ENCODE measurements at places on chromosomes 13 and 19.

GRCh38 chr13:112686364-112686763 lies 3.5 kb upstream of the ATP11A start:
- no peak for DNase-seq

DNA sequence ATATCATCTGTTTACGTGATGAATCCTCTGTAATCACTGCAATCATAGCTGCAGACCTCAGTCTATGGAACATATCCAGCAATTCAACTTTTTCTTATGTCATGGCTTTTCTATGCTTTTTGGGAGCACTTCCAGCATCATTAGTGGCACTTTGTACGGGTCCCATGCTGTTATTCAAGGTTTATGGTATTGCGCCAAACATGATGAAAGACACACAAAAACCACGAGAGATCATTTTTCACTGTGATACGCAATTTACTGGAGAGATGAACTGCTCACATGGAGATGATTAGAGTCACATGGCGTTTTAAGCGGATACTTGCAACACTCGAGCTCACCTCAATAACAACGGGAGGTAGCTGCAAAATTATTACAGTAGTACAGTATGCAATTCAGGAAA lies 2101.7 kb upstream of the PCDH20 start:
- DNase-seq, result no peak

DNA sequence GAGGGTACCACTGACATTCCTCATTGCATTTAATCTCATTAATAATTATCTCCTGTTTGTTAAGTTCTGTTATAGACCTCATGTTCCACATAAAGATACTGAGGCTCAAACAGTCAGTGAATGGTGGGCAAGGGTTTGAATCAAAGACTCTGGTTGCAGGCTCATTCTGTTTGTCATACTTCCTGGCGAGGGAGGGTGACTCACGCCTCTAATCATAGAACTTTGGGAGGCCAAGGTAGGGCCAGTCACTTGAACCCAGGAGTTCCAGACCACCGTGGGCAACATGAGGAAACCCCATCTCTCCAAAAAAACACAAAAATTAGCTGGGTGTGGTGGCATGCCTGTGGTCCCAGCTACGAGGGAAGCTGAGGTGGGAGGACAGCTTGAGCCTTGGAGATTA lies 220.7 kb upstream of the MIR17HG start:
- DNase-seq, result no peak

DNA sequence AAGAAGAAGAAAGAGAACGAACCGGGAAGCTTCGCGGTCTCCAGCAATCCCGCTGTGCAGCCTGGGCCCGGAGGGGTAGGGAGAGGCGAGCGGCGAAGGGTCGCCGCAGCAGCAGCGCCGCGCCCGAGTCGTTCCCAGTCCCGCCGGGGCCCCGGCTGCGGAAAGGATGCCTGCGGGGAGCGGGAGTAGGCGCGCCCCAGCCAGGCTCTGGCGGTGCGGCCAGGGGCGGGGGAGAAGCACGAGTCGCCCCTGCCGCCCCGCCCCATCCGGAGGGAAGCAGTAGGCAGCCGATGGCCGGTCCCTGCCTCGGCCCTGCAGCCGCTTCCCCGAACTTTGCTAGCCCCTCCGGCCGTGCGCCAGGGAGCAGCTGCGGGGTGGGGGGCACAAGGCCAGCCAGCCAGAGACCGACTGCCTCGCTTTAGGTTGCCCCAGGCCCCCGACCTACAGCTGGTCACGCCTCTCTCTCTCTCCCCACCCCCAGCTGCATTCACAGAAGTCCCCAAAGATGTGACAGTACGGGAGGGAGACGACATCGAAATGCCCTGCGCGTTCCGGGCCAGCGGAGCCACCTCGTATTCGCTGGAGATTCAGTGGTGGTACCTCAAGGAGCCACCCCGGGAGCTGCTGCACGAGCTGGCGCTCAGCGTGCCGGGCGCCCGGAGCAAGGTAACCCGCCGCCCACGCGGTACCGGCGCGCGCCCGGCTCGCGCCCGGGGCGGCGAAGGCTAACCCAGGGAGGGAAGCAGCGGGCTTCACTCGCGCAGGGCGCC lies 1.1 kb downstream of the VSTM2B start:
- no peak for DNase-seq

DNA sequence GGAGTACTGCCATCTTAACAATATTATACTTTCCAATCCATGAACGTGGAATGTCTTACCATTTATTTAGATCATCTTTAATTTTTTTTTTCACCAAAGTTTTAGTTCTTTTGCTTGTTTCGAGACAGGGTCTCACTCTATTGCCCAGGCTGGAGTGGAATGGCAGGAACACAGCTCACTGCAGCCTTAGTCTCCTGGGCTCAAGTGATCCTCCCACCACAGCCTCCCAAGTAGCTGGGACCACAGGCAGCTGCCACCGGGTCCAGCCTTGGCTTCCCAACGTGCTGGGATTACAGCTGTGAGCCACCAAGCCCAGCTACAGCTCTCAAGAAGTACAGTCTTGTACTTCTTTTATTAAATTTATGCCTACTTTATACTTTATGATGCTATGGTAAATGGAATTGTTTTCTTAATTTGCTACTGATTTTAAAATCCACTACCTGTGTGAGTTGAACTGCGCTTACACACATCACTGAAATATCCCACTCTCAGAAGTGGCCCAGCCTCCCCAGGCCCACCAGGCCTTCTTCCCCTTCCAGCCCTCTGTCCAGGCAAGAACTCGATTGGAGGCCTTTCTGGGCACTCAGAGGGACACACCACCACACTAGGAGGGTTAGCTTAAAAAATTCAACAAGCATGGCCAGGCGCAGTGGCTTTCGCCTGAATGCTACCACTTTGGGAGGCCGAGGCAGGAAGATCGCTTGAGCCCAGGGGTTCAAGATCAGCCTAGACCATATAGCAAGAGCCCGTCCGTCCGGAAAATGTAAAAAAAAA lies 1.0 kb upstream of the PGLS start:
- DNase-seq, result no peak

GRCh38 chr13:42021851-42022250 lies 26.6 kb upstream of the DGKH start:
- no peak for DNase-seq

DNA sequence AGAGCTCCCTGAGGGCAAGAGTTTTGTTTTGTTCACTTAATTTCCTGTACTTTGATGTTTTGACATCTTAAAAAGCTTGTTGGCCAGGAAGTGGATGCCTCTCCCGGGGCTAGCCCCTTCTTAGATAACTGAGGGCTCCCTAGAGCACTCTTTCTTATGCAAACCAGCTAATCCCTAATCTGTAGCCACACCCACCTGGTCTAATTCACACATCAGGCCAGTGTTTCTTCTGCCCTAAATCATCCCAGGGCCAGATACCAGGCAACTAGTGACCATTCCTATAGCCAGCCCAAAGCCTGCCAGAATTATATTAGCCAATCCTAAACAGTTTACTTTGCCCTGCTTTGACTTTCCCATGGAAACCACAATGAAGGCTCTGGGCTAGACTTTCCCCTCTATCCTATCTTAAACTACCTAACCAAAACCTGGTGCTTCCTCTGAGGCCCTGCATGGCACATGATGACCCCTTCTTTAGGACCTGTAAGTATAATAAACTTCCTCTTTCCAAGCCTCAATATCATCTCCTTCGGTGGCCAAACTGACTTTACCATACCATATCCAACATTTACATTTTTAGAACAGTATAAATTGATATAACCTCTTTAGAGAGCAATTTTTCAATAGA lies 24.8 kb downstream of the WBP4 start:
- no peak for DNase-seq

Data from transverse colon (tissue), 4 donors.